ENCODE measurements at places on chromosomes 4 and X.

DNA sequence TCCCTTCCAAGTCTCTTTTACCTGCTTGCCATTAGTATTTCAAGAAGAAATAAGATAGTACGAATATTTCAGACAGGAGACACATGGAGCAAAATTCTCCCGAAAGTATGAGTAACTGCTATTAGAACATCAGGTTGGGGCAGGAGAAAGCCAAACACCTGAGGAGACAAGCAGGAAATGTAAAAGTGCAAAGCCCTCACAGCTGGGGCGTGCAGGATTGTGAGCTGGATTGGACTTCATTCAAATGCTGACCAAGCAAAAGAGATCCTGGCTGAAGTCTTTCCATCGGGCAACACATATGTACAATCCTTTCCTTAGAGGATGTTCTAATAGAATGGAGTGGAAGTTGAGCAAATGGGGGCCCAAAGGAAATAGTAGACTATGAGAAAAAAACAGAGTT, 76.8 kb downstream of the DTHD1 start:
- no peak for DNase-seq

GRCh38 chr4:138113819-138114400, 128.2 kb downstream of the SLC7A11 start:
- peak; percentile 48 for DNase-seq

DNA sequence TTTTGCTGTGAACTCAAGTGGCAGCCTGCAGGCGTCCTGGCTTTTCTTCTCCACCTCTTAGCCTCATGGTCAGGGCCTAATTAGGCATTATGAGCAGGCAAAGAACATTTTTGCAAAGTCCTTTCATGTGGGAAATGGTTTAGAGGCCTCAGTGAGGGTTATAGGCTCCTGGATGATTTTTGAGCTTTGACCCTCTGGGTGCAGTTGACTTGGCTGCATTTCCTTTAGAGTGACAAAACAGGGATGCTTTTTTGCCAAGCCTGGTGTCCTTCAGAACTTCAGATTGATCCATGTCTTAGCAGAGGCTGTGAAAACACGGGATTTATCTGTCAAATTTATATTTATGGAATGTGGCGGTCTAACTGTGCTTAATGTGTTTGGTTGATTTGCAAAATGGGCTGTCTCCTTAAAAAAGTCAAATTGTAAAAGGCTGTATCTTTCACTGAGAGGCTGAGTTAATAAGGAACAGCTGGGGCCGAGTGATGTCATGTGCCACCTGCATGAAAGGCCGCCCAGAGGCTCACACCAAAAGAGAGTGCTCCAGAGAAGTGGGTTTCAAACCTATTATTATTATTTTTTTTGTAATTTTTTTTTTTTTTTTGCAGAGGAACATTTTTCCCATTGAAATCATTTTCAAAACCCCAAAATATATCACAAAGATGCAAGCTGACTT, 192.2 kb upstream of the ARX start:
- DNase-seq = no peak

GRCh38 chr4:46270986-46271596, 118.8 kb downstream of the GABRA2 start:
- DNase-seq = peak; percentile 36

- no peak for DNase-seq
Observed at GRCh38 chr4:128289523-128290158, 2.0 kb upstream of the PGRMC2 start.
